ENCODE measurements at places on chromosomes 13 and 19.

DNA sequence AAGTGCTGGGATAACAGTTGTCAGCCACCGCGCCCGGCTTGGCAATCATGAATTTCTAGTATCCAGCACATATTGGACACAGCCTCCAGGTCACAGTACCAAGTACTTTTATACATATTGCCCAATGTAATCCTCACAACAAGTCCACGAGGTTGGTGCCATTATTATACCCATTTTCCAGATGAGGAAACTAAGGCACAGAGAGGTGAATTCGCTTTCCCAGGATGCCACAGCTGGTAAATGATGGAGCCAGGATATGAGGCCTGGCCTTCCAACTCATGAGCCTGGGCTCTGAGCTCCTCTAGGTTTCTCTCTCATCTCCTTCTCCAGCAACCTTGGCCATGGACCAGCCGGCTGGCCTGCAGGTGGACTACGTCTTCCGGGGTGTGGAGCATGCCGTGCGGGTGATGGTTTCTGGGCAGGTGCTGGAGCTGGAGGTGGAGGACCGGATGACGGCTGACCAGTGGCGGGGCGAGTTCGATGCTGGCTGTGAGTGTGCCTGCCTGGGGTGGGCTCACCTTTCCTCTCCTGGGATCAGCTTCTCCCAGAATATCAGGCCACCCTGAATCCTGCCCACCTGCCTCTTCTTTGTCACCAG lies 7.5 kb downstream of the CCDC61 start:
- DNase-seq = no peak

DNA sequence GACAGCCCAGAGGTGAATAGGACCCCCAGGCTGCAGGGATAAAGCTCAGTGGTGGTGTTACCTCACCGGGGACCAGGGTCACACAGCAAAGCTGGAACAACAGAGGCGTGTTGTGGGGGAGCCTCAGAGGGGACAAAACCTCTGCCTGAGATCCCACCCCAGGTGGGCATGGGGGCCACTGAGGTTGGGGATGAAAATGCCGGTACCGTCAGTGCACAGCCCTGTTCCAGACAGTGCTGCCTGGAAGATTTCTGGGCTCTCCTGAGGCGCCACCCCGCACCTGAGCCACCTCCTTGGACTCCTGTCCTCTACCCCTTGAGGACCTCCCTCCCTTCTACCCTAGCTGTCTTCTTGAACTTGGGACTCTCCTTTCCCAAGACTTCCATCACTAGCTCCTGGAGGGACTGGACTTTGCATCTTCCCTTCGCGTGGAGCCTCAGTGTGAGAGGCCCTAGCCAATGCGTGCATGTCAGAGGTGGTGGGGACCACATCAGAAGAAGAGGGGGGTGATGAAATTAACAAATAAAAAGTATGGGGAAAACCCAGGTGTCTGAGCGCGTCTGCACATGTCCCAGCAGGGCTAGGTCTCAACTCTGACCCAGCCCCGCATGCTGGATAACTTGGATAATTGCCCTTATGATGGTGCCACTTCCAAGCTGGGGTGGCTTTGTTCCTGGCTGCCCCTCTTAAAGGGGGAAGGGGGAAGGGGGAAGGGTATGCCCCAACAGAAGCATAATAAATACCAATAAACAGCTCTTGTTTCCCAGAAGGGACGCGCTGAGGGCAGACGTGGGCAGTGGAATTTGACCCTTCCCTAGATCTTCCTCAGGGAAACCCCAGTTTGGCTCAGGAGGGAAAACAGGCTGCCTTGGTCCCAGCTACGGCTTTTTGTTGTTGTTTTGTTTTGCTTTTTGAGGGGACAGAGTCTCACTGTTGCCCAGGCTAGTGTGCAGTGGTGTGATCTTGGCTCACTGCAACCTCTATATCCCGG lies 11.6 kb downstream of the CNFN start:
- DNase-seq = no peak

DNA sequence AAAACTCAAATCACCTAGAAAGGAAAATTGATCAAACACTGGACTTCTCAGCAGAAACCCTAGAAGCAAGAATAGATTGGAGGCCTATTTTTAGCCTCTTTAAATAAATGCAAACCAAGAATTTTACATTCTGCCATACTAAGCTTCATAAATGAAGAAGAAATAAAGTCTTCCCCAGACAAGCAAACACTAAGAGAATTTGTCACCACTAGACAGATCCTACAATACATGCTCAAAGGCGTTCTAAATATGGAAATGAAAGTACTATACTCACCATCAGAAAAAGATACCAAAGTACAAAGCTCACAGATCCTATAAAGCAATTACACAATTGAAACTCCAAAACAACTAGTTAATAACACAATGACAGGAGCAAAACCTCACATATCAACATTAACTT lies 578.1 kb downstream of the UQCRFS1 start:
- no peak for DNase-seq

DNA sequence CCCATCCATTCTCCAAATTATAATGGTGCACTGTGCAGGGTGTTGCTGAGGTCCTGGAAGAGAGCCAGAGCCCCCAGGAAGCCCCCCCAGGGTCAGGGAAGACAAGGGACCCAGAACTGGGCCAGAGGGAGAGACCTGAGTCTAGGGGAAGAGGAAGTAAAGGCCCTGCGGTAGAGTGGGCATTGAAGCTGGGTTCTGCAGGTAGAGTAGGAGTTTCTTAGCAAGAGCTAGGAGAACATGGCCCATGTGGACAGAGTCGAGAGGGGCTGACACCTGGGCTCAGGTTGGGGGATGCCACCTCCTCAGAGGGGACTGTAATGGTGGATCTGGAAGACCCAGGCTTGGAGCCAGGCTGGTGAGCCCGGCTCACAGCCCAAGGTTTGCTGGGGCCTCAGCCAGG lies 17.0 kb upstream of the ONECUT3 start:
- no peak for DNase-seq

- DNase-seq = no peak
Measured at GRCh38 chr13:77767413-77767812, 69.9 kb downstream of the SLAIN1 start.

GRCh38 chr19:33812388-33813330 lies 16.0 kb downstream of the KCTD15 start:
- no peak for DNase-seq
